ENCODE measurements at places on chromosomes 5 and 9. TPM values are rescaled to one million over a fixed set of nuclear protein-coding genes. Genes with fewer than 3 reads are reported as not detected.

- no peak for DNase-seq
These were observed 943 bp downstream of the CLTB start for GRCh38 chr5:176415240-176415951.

- DNase-seq = no peak
These were observed 45.9 kb downstream of the AGXT2 start for GRCh38 chr5:35001842-35002241.

DNA sequence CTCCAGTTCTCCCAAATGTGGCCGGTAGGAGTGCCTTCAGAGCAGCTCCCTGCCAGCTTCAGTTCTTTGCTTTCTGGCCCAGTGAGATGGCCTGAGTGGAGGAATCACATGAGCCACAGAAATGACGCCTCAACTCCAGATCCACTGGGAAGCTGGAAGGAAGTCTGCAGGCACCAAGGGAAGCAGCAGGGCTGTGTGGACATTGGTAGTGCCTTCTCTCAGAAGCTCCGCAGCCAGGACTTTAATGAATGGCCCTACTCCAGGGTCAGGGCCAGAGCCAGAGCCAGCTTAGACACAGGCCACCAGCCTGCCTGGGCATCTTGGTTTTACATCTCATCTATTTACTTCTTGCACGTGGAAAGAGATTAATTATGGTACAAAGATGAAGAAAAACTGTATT lies 12.0 kb upstream of the PSMB7 start:
- no peak for DNase-seq

GRCh38 chr5:110844251-110844650 lies 105.4 kb downstream of the SLC25A46 start:
- no peak for DNase-seq

- DNase-seq = no peak
These were observed 69.3 kb downstream of the CCDC192 start for GRCh38 chr5:127772531-127772930.

DNA sequence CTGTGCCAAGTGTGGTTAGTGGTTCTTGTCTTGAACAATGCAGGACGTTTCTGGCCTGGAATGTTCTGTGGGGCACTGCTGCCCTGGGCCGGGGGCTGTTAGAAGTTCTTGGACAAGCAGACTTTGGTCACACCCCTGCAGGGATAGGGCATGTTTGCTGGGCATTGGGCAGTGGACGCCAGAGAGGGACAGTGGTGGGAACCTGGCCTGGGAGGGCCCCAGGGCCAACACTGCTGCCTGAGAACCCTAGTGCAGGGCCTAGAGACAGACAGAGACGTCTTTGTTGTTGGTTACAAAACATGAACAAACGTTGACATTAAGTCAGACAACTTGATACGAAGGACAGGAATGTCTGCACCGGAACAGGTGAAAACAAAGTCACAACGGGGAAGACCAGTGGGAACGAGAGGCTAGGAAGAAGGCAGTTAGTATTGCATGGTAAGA lies 57.0 kb downstream of the WNK2 start:
- DNase-seq = no peak

DNA sequence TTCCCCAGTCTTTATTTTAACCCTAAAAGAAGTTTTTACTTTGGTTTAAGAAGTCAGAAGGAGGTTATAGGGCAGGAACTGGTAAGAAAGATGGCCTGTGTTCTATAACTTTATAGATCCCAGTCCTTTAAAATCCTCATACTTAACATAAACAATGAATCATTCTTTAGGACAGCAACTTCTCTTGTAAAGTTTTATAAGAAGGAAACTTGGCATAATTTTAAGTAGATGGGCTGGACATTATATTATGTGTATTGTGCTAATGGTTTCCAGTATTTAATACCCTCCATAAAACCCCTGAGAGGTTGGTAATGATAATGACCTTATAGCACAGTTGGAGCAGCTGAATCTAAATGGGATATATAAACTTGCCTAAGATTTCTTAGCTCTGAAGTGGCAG lies 247.2 kb downstream of the FAM170A start:
- DNase-seq = no peak

DNA sequence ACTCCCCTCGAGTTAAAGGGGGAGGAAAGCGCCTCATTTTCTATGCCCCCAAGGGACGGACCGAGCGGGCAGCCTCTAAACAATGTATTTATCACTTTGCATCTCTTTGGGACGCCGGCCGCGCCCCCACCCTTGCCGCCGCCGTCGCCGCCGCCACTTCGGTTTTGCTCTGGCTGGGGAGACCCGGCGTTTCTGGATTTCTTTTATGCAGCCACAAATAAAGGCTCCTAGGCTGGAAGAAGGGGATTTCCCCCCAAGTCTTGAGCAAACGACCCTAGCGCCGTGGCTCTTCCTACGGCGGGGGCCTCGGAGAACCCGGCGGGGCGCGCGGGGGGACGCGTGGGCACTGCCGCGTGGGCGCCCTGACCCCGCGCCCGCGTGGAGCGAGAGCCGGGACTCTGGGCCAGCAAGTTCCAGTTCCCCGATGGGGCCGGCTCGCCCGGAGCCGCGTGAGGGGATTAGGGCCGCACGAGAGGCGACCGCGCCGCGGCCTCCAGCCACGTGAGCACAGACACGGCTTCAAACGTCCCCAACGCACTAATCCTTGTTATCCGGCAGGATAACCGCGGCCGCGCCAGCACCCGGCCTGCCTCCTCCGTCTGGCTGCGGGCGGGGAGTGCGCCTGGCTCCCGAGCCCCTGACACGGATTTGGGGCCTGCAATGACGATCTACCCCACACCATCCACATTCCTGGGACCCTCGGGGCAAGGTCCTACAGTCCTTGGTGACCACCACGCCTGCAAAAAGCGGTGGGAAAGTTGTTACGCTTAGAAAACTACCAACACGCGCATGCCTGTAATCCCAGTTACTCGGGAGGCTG lies 7.9 kb upstream of the NEUROG1 start:
- no peak for DNase-seq

GRCh38 chr9:130444565-130445221 lies at the start of gene ASS1:
Gene ASS1, plus strand, starts transcription at chr9:130444961. Its CDS starts 7,268 bp downstream, at chr9:130452229.
- DNase-seq = no peak

The IFNA2 gene
- total RNA-seq = not detected

GRCh38 chr9:136110082-136111061 lies 8.3 kb downstream of the TMEM250 start:
- no peak for DNase-seq

The PCDHGA5 gene
- total RNA-seq = 2.0 TPM

DNA sequence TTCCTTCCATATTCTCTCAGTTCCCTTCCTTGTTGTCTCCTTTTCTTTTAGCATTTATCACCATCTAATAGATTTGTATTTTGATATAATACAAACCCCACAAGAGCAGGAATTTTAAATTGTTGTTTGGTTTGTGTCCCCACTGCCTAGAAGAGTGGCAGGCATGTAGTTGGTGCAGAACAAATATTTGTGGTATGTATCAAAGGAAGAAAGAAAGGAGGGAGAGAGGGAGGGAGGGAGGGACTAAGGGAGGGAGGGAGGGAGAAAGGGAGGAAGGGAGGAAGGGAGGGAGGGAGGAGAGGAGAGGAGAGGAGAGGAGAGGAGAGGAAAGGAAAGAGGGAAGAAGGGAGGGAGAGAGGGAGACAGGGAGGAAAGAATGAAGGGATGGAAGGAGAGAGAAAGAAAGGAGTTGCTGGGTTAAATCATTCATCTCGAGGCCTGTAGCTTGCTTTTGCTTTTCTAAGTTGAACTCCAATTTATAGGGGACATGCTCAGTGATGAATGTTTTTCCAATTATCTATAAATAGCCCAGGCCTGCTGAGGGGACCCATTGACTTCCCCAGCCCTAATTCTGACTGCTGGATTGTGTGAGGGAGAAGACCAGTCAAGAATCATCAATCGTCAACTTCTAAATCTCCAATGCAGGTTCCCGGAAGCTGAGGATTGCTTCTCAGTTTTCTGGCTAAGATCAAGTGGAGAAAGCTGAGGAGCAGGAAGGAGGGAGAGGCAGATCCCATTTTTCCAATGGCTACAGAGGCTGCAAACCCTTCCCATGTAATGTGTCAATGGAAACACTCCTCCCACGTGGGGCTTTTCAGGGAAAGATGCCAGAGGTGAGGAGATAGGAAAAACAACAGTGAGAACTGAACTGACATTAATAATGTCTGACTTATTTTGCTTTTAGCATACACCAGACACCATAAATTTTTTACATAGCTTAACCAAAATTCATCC lies 320.7 kb downstream of the ASTN2 start:
- no peak for DNase-seq

DNA sequence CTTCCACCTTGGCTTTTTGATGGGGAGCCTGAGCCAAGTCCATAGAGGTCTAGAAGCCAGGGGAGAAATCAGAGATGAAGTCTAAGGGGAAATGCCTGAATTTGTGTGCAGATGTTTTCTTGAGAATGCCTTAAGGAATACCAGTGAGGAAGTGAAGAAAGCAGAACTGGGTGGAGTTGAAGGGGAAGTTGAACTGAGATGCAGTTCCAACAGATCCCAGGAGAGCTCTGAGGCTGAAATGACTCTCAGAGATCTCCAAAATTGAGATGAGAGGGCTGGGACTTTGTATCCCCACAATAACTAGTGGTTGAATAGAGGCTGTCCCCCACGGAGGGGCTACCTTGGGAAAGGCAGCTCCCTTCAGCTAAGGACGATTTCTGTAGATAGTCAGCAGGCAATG lies 197.1 kb downstream of the ZNF462 start:
- DNase-seq = no peak

The CCDC183 gene
- 1.5 TPM for total RNA-seq

DNA sequence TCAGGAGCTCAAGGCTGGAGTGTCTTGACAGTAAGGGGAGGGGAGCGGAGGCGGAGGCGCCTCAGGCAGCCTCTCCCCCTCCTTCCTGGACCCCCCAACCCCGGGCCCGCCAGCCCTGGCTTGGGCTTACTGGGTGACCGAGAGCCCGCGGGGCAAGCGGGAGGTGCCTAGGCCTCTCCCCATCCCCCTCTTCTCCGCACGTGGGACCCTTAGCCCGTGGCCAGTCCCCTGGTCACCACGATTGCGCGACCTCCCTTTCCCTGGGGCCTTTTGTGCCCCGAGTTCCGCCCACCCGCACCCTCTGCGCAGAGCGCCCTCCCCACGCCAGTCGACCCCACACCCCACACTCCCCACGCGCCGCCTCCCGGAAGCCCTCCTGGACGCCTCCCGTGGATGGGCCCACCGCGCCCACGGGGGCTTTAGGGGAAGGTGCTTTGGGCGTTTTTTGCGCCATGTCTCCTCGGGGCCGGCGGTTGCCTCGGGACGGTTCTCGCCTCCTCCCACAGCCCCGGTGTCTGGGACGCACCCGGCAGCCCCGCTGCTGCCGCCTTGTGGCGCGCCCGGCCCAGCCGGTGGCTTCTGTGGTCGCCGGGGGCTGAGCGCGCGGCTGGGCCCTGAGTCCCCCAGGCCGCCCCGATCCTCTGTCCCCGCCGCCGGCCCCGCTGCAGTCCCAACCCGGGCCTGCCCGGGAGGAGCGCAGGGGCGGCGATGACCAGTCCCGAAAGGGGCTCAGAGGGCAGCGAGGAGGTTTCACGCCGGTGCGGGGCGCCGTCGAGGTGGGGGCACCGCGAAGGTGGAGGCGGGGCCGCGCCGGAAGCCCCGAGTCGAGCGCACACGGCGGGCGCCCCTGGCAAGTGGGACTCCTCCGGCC lies 3.2 kb downstream of the TOR4A start:
- no peak for DNase-seq

The WDR38 gene
- total RNA-seq = not detected

The PCDHB1 gene
- not detected for total RNA-seq

GRCh38 chr5:5644249-5644648 lies 221.8 kb downstream of the ICE1 start:
- no peak for DNase-seq

- no peak for DNase-seq
These were observed 30.6 kb upstream of the COL5A1 start for GRCh38 chr9:134611046-134611445.

DNA sequence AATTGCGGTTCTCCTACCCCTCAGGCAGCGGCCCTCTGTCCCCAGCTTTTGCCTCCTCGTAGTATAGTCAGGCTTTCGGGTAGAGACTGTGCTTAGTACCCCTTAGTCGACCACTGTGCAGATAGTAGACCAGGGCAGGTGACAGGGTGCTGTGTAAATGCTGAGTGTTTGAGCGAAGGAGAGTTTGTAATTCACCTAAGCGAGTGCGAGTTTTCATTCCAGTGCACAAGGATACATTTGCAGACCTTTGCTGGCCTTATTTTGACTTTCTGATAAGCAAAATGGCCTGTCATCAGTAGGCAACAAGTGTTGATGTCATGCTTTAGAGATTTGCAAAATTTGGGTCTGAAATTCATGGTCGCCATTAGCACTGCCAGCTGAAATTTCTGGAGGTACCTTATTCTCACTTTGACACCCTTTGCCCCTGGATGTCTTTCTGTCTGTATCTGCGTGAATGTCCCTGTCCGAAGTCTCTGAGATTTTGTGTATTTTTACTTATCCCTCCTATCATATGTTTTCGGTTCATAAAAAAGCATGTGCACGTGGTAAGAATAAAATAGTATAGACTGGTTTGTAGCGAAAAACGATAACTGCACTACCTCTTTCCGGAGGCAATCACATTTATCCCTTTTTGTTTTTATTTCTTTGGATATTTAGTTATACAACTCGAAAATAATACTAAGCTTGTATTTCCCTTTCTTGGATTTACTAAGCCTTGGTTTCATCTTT lies 1.9 kb downstream of the LMNB1 start:
- no peak for DNase-seq

- DNase-seq = no peak
These were observed 39.2 kb downstream of the ZNF366 start for GRCh38 chr5:72468024-72468423.

GRCh38 chr5:31133488-31133887 lies 60.0 kb upstream of the CDH6 start:
- no peak for DNase-seq

- no peak for DNase-seq
These were observed 455.1 kb upstream of the MPDZ start for GRCh38 chr9:13734601-13735000.

The FBXO4 gene
- total RNA-seq = 11.5 TPM

- DNase-seq = no peak
These were observed 25.9 kb upstream of the AP3B1 start for GRCh38 chr5:78320401-78320800.

DNA sequence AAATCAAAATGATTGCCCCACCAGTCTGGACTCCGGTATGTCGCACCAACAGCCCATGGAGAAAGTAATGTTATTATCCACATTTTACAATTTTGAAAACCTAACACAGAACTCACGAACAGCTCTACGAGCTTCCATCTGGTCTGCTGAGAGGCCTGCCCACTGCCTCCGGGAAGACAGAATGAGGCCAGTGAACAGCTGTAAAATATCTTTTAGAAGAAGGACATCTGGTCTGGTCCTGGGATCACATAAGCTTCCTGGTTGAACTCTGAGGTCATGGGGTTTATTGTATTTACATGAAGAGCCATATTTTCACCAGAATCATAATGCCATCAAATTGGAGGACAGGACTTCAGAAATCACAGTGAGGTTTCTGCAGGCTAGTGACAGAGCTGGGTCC lies 89.0 kb downstream of the FRMD3 start:
- DNase-seq = no peak

GRCh38 chr9:128288273-128289004 lies 12.4 kb downstream of the SWI5 start:
- DNase-seq = no peak

- DNase-seq = no peak
These were observed 525 bp upstream of the AK3 start for GRCh38 chr9:4741365-4742089.
